ENCODE measurements at places on chromosomes 3 and 15. TPM values are rescaled to one million over a fixed set of nuclear protein-coding genes. Genes with fewer than 3 reads are reported as not detected.

DNA sequence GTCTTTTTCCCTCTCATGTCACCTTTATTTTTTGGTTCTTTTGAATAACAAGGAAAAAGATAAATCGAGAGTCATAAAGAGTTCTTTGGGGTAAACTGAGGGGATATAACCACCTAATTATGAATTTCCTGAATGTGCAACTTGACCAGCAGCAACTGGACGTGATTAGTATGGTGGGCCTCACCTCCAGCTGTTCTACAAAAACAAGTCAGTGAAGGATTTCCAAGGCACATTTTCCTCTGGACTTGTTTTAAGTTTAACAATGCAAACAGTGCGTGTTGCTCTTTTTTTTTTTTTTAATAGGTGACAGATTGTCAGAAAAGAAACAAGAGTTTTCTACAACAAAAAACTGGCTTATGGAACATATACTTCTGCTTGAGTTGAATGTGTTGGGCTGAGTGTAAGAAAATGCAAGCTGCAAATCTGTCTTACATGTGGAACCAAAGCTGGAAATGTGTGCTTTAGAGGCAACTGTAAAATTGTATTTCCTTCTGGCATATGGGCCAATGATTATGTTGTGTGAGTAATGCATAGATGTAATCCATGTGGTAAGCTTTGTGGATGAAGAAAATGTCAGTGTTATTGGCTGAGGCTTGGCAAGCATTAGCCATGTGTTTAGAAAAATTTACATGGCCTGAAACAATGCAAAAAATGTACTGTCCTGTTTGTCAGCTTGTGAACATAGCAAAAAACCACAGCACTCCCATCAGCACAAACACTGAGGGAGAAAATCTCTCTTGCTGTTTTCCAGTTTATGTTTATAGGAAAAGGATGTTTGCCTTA, 44.5 kb upstream of the FNDC3B start:
- DNase-seq, result no peak

GRCh38 chr15:85488997-85489396, 108.6 kb downstream of the AKAP13 start:
- DNase-seq, result no peak

Gene CLRN1
- total RNA-seq, result not detected

Gene CFAP44
- 3.3 TPM for total RNA-seq

DNA sequence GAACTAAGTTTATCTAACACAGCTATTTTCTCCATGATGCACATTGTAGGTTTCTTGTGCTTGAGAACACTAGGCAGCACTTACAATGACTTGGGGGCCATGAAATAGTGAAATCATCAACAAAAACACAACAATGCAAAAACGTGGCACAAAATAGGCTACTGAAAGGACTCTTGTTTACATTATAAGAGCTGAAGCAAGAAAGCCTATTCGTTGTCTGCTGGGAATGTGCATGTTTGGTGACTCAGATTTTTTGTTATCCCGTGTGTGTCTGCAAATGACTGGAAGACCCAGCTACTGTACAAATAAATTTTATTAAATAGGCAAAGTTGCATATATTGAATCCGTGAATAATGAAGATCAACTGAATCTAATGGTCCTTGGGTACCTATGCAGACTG, 85.0 kb downstream of the TCF12 start:
- no peak for DNase-seq

DNA sequence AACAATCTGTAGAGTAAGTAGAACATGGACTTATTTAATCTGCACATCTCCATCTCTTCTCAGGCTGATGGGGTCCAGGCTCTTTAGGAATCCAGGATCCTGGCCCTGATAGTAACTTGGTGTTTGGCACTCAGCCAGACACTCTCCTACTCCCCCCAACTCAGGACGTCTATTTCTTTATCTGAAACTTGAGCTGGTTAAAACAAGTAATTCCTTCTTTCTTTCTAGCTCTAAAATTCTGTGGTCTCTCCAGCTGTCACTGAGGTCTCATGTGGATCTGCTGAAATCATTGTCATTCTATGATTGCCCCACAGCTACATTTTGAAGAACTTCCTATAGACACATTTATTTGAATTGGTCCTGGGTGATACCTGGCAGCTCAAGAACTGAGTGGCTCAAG, 59.0 kb downstream of the TP63 start:
- DNase-seq, result no peak

Gene C3orf22
- total RNA-seq, result not detected

DNA sequence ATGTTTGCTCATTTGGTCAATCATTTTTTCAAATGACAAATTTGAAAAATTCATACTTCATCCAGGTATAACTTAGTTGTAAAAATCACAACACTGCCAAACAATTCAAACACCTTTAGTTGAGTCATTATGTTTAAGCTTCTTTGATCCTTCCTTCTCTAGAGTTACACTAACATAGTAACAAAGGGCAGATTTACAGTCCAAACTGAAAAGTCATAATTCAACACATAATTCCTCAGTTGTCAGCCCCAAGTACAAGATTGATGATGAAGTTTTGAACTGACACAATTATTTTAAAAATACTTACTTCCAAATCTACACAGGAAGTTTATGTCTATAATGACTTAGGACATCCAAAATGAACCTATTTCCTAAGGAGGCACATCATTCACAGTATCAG, 264.1 kb downstream of the LSAMP start:
- DNase-seq, result no peak
